Endodermal cell (in vitro differentiated cells): ENCODE measurements at places on chromosomes 2 and 18. TPM values are rescaled to one million over a fixed set of nuclear protein-coding genes. Genes with fewer than 3 reads are reported as not detected.

NPPC gene
- 4.2 TPM in 1 of 3 replicates, not detected in the others for total RNA-seq

ABCG8 gene
- not detected in 2 replicates for total RNA-seq

SALL3 gene
- 36.4 and 37.3 TPM in 2 replicates for total RNA-seq

TMEM163 gene
- total RNA-seq, result 0.21 to 0.24 TPM (median 0.23 TPM) in 3 replicates

TRABD2A gene
- 7.2 to 8.1 TPM (median 7.7 TPM) in 3 replicates for total RNA-seq

FTCDNL1 gene
- total RNA-seq, result 1.2 to 2.0 TPM (median 1.5 TPM) in 3 replicates

UPP2 gene
- not detected in 2 replicates for total RNA-seq

HRH4 gene
- not detected in 2 replicates for total RNA-seq

SMIM21 gene
- not detected in 3 replicates for total RNA-seq

- DNase-seq, result no peak
- H3K27me3 ChIP-seq, result no peaks in the 10 kb centered on the region
- H3K27ac ChIP-seq, result no peak overlapping the region
- no peaks in the 10 kb centered on the region for H3K36me3 ChIP-seq
- H3K4me1 ChIP-seq, result no peaks in the 10 kb centered on the region
These were observed 279.7 kb downstream of the MBD2 start for GRCh38 chr18:53944721-53945120.

- H3K4me1 ChIP-seq, result no peaks in the 10 kb centered on the region
- no peak overlapping the region for H3K27ac ChIP-seq
- no peaks in the 10 kb centered on the region for H3K27me3 ChIP-seq
- H3K36me3 ChIP-seq, result no peaks in the 10 kb centered on the region
These were observed 201.4 kb upstream of the SIX2 start for GRCh38 chr2:45210462-45211195.

GRCh38 chr2:178506101-178506500 is 25.8 kb downstream of the PLEKHA3 start:
- no peaks in the 10 kb centered on the region for H3K27me3 ChIP-seq
- no peak for DNase-seq
- peaks cover 33% of the 10 kb centered on the region for H3K36me3 ChIP-seq
- H3K27ac ChIP-seq, result no peak overlapping the region

DNA sequence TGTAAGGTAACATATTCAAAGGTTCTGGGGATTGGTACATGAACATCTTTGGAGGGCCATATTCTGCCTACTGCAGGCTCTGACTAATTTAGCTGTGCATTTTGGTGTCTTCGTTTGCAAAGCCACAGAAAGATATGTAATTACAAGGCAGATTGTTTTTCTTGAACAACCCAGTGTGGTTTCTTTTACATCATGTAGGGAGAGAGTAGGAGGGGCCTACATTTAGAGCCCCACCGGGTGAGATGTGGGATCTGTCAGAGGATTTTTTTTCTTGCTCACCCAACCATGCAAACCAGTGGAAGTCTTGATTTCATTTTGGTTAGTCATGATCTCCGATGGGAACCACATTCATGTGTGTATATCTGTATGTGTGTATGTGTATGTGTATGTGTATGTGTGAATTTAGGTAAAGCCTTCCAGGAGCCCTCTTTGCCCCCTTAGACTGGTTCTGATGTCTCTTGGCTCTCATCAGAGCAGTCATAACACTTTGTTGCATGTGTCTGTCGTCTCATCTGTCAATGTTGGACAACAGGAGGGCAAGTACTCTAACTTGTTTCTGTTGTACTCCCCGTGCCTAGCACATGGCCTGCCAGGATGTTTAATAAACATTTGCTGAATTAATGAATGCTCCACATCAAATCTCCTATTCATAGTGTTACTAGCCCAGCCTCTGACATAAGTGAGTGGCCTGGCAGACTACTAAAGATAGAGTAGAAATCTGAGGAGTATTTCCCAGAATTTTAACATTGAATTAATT is 239.9 kb downstream of the MTX2 start:
- peaks cover 6% of the 10 kb centered on the region for H3K4me1 ChIP-seq
- H3K4me3 ChIP-seq, result no peak overlapping the region
- H3K27me3 ChIP-seq, result no peaks in the 10 kb centered on the region
- no peaks in the 10 kb centered on the region for H3K36me3 ChIP-seq
- no peak for DNase-seq

GRCh38 chr2:67515538-67515937 is 118.4 kb downstream of the ETAA1 start:
- no peak overlapping the region for H3K4me3 ChIP-seq
- H3K36me3 ChIP-seq, result no peaks in the 10 kb centered on the region

- no peak for DNase-seq
- no peak overlapping the region for H3K4me3 ChIP-seq
- peak overlapping the region; percentile 80 for H3K27ac ChIP-seq
- no peaks in the 10 kb centered on the region for H3K4me1 ChIP-seq
- H3K36me3 ChIP-seq, result no peaks in the 10 kb centered on the region
- no peaks in the 10 kb centered on the region for H3K27me3 ChIP-seq
These were observed 41.0 kb downstream of the SP110 start for GRCh38 chr2:230178546-230179485.

- no peaks in the 10 kb centered on the region for H3K36me3 ChIP-seq
- no peaks in the 10 kb centered on the region for H3K27me3 ChIP-seq
- no peak overlapping the region for H3K4me3 ChIP-seq
- no peak overlapping the region for H3K27ac ChIP-seq
These were observed 29.0 kb downstream of the LINC00305 start for GRCh38 chr18:64119916-64120315.

GRCh38 chr2:24768601-24769000 is 24.6 kb downstream of the PTRHD1 start:
- H3K27me3 ChIP-seq, result no peaks in the 10 kb centered on the region
- no peak overlapping the region for H3K27ac ChIP-seq
- no peak overlapping the region for H3K4me3 ChIP-seq
- H3K4me1 ChIP-seq, result no peaks in the 10 kb centered on the region

DNA sequence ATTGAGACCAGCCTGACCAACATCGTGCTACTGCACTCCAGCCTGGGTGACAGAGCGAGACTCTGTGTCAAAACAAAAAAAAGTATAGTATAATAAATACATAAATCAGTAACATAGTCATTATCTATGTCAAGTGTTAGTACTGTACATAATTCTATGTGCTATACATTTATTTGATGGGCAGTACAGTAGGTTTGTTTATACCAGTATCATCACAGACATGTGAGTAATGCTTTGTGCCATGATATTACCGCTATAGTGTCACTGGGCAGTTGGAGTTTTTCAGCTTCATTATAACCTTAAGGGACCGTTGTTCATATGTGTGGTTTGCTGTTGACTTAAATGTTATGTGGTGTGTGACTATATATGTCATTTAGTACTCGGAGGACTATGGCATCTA is 24.9 kb downstream of the MTA3 start:
- H3K27me3 ChIP-seq, result no peaks in the 10 kb centered on the region
- no peak for DNase-seq
- H3K4me1 ChIP-seq, result no peaks in the 10 kb centered on the region
- no peak overlapping the region for H3K4me3 ChIP-seq

DNA sequence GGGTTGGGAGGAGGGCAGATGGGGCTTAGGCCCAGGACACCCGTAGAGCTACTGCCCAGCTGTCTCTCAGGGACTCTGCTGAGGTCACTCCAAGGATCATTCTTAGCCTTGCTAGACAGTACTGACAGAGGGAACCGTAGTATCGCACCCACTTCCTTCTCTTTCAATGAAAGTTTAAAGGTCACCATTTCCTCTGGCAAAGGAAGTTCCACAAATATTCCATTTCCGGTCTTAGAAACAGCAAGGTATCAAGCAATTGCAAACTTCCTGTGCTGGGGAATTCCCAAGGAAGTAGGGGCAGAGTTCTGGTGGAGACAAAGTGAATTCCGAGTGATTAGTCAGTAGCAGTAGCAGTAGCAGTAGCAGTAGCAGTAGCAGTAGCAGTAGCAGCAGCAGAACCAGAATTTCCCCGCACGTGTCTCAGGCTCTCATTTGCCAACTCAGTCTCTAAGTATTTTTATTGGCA is 24.7 kb downstream of the IL1B start:
- no peaks in the 10 kb centered on the region for H3K27me3 ChIP-seq
- H3K4me1 ChIP-seq, result peaks cover 4% of the 10 kb centered on the region
- H3K27ac ChIP-seq, result no peak overlapping the region
- H3K4me3 ChIP-seq, result no peak overlapping the region
- DNase-seq, result no peak

GRCh38 chr2:42762823-42763804 is 821 bp downstream of the OXER1 start:
- H3K27ac ChIP-seq, result no peak overlapping the region
- no peaks in the 10 kb centered on the region for H3K4me1 ChIP-seq
- H3K27me3 ChIP-seq, result no peaks in the 10 kb centered on the region
- no peak overlapping the region for H3K4me3 ChIP-seq

DNA sequence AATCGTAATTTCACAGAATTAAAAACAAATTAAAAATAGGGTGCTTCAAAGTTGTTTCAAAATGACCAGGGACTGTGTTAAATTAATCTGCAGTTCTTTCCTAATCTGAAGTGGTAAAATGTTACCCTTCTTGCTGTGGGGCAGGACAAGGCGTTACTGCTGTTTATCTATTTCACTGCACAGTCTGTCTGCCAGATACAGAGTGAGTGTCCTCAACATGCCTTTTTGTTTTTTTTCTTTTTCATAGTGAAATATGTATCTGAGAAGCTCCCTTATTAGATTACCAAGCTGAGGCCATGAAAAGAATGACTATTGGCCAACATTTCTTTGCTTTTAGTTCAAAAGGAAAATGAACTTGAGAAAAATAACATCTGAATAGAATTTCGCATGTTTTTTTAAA is 38.0 kb downstream of the KCTD1 start:
- no peak for DNase-seq
- no peaks in the 10 kb centered on the region for H3K36me3 ChIP-seq
- no peak overlapping the region for H3K4me3 ChIP-seq
- no peaks in the 10 kb centered on the region for H3K27me3 ChIP-seq
- no peak overlapping the region for H3K27ac ChIP-seq
- no peaks in the 10 kb centered on the region for H3K4me1 ChIP-seq

DNA sequence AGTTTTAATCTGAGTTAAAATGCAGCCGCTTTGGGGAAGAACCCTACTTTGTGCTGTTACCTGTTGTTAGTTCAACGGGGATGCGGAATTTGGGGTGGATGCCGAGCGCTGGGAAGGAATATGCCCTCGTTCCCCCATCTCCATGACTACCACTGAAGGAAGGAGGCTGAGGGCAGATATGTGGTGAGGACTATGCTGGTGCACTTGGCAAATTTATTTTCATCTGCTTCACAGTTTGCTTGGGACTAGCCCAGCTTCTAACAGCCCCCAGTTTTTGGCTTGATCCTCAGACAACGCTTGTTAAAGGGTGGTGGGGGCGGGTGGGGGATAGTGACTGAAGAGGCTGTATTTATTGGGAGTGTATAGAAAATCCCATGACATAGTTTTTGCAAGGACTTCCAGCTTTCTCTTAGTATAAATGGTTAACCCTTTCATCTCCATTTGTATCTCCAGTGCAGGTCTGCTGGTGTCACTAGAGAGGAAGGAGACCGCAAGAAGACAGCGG is 100.8 kb downstream of the COLEC12 start:
- no peaks in the 10 kb centered on the region for H3K4me1 ChIP-seq
- H3K27ac ChIP-seq, result peak overlapping the region; percentile 12
- peaks cover 88% of the 10 kb centered on the region for H3K36me3 ChIP-seq
- H3K27me3 ChIP-seq, result no peaks in the 10 kb centered on the region
- H3K4me3 ChIP-seq, result no peak overlapping the region
- no peak for DNase-seq

GRCh38 chr18:33755931-33756560 is 178.0 kb downstream of the ASXL3 start:
- H3K27ac ChIP-seq, result no peak overlapping the region
- peak; percentile 77 for DNase-seq

DNA sequence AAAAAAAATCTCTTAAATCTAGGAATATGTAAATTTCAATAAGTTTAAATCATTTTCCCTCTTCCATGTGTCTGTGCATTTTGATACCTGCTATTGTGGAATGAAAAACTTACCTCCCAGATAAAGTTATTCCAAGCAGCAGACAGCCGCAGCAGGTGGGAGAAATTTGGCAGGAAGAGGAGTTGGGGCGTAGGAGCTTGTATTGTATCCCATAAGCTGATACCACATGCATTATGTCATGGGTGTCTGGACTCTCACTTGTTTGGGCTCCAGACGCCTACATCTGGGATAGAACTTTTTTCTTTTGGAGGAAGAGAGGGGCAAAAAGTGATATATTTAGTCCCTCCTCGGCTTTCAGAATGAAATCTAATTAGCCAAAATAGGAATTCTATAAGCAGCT is 59.3 kb upstream of the TCF4 start:
- H3K4me1 ChIP-seq, result no peaks in the 10 kb centered on the region
- H3K27ac ChIP-seq, result no peak overlapping the region
- no peak overlapping the region for H3K4me3 ChIP-seq
- no peak for DNase-seq
- H3K36me3 ChIP-seq, result no peaks in the 10 kb centered on the region

DNA sequence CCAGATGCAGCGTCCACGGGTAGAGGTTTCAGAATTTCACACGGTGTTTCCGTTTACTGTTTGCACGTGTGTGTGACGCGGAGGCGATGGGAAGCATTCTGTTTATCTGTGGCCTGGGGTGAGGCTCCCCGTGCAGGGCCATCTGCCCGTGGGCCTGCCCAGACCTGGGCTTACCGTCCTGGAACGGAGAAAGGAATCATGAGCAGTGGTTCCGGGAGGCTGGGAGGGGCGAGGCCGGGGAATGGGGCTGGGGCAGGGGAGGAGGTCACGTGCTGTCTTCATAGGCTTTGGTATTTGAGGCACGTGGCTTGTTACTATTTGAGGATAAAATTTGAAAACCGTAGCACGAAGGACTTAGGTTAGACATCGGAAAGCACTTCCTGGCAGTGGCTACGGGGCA is 77.9 kb downstream of the RTP5 start:
- no peak for DNase-seq
- H3K27me3 ChIP-seq, result no peaks in the 10 kb centered on the region
- no peak overlapping the region for H3K27ac ChIP-seq
- no peaks in the 10 kb centered on the region for H3K36me3 ChIP-seq

- no peak overlapping the region for H3K27ac ChIP-seq
- no peak overlapping the region for H3K4me3 ChIP-seq
- no peaks in the 10 kb centered on the region for H3K27me3 ChIP-seq
- H3K4me1 ChIP-seq, result peaks cover 10% of the 10 kb centered on the region
- no peaks in the 10 kb centered on the region for H3K36me3 ChIP-seq
These were observed 5.0 kb downstream of the TFPI start for GRCh38 chr2:187549193-187549592.

GRCh38 chr2:180677930-180678624 is 302.3 kb upstream of the UBE2E3 start:
- no peaks in the 10 kb centered on the region for H3K36me3 ChIP-seq
- no peaks in the 10 kb centered on the region for H3K4me1 ChIP-seq
- no peak overlapping the region for H3K4me3 ChIP-seq
- no peak for DNase-seq
- H3K27me3 ChIP-seq, result no peaks in the 10 kb centered on the region
- H3K27ac ChIP-seq, result no peak overlapping the region

DNA sequence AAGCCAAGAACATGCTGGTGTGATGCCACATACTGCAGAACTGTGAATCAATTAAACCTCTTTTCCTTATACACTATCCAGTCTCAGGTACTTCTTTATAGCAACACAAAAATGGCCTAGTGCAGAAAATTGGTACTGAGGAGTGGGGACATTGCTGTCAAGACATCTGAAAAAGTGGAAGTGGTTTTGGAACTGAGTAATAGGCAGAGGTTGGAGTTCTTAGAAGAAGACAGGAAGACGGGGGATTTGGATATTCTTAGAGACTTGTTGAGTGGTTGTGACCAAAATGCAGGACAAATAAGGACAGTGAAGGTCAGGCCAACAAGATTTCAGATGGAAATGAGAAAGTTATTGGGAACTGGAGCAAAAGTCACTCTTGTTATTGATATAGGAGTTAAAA is 31.3 kb upstream of the CDH2 start:
- H3K27me3 ChIP-seq, result no peaks in the 10 kb centered on the region
- no peaks in the 10 kb centered on the region for H3K4me1 ChIP-seq
- H3K4me3 ChIP-seq, result no peak overlapping the region
- no peak overlapping the region for H3K27ac ChIP-seq
- no peak for DNase-seq
